ENCODE measurements at places on chromosomes 12 and 14.
A peak's percentile ranks its signal among the peaks of the same experiment; 100 is the strongest.

DNA sequence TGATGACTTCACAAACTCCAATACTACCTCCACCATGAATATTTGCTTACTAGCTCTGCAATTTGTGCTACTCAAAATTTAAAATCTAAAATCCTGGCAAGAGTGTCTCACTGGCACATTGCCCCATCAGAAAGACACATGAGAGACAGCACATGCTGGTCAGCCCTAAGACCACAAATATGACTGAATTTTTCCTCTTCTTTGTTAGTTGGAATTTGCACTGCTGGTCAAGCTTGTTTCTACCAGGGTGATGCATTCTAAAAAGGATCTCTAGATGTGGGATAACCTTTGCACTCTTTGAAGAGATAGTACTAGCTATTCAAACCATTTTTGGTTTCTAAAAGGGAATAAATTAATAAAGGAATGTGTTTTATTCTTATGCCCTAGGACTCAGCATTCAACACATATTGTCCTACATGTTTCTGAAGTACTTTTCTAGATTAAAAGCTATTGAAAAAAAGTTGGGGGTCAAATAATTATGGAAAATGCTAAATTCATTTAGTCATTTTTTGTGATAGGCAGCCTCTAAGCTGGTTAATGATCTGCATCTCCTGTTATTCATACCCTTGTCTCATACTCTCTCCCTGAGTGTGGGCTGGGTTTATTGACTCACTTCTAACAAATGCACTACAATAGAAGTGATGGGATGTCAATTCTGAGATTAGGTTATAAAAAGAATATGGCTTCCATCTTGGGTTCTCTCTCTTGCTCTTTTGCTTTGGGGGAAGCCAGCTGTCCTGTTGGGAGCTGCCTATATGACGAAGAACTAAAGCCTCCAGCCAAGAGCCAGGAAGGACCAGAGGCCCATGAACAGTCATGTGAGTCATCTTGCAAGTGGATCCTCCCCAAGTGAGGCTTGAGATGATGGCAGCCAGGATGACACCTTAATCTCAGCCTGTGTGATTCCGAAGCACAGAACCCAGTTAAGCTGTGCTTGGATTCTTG lies 211.5 kb upstream of the CRY1 start:
- DNase-seq = no peak

- no peak for DNase-seq
Observed at GRCh38 chr14:105439179-105439578, 19.6 kb downstream of the MTA1 start.

- no peak for DNase-seq
Observed at GRCh38 chr12:42283739-42284138, 42.2 kb downstream of the ZCRB1 start.

- DNase-seq = no peak
Observed at GRCh38 chr14:100109594-100109955, 44.4 kb downstream of the EVL start.

- no peak for DNase-seq
Observed at GRCh38 chr14:87199381-87199780, 793.6 kb downstream of the GALC start.

DNA sequence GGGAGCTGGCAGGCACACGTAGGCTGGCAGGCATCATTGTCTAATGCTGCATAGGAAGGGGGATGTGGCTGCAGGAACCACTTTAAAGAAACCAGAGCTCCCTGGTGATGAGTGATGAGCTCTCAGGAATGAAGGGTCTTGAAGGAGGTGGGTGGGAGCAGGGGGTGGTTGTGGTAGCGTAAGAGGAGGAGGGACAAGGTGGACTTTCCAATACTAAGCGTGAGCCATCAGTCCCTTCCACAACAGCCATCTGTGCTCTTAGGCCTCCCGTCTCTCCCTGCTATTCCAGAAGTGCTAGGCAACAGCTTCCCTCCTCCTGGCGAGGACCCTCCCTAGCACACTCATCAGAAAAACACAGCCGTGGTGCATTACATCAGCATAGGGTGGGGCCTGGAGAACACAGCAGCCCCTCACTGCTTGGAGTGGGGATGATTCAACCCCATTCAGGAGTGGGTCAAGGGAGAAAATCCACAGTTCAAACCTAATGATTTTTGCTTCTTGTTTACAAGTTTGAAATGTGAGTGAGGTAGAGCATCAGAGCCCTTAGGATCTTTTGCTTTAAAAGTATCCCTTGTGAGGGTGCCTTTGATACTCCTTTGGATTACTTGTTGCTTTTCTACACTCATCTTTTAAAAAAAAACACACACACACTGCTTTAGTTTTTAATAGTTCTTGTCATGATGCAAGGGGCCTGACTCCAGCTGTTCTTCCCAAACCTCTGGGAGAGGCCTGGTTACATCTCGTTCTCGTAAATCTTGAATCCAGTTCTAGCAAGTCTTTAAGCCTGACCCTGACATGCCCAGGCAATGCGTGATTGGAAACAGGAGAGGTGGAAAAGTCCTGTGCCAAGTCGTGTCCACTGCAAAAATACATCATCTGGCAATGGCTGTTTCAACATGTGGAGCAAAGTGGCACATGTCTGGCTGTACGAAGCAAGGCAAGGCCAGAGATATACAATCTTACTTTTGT lies 356.4 kb upstream of the DDHD1 start:
- peak; percentile 91 for DNase-seq

DNA sequence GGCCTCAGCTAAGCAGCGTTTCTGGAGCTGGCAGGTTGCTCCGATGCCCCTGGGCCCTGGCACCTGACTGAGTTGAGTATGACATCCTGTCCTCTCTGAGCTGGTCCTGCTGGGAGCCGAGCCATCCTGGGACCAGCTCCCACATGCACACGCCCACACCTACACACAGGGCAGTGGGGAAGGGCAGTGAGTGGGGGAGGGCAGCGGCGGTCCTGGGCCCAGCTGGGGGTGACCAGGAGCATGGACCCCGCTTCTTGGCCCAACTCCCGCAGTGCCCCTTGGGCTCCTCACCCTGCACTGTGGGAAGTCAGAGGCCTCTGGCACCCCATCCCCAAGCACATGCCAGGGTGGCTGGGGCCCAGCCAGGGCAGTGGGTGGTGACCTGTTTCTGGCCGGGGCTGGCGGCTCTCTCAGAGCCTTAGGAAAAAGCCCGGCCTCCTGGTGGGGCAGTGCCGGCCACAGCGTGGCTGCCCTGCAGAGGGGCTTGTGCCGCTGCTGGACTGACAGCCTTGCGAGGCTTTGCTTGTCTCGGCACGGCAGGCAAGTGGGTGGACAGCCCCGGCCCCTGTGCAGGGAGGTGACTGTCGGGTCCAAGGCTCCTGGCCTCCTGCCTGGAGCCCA lies 5.9 kb upstream of the CRIP2 start:
- DNase-seq = no peak

Data from fibroblast of the aortic adventitia (primary cell).